Fibroblast of villous mesenchyme (primary cell): ENCODE measurements at places on chromosomes 5 and 9. TPM values are rescaled to one million over a fixed set of nuclear protein-coding genes. Genes with fewer than 3 reads are reported as not detected.

- no peak for DNase-seq
Measured at GRCh38 chr5:67315082-67315989, 118.7 kb upstream of the CD180 start.

- no peak for DNase-seq
Measured at GRCh38 chr9:70007831-70008230, 35.8 kb upstream of the MAMDC2 start.

TRIM36 gene
- total RNA-seq: 0.97 and 2.2 TPM in 2 replicates

DNA sequence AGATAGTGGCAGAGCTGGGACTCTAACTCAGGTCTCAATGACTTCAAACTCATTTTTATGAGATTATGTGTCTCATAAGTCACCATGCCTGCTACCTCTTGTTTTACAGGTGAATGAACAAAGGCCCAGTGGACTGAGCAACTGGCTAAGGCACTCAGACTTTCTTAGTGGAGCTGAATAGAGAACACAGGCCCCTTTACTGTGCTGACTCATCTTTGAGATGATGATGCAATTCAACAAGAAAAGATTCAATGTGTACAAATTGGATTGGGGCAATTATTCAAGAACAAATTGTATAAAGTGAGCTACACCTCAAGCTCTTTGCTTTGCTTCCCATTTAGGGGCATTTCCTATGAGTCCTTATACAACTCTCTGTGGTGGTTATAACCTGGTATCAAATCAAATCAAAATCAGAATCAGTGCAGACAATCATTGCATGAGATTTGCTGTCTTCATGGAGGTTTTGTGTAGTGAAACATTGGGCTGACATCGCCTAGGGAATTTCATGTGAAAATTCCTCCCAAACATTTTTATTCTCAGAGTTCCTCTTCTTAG, 84.3 kb upstream of the PPP2R2B start:
- DNase-seq: peak; percentile 41

IL4 gene
- total RNA-seq: not detected in 2 replicates

DNA sequence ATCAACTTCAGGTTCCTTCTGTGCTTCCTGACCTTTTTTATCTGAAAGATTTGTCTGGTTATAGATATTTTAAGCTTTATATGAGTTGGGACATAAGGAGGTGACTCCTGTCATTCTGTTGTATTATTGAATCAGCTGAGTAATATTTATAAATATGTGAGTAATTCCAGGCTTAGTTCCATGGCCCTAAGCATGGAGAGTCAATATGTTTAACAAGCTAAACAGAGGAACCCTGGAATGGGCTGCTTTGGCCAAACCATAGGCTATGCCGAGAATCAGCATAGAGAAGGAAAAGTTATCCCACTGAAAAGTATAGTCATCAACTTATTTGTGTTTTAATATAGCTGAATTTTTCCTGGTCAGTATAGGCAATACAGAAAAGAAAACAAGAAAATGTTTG, 7.2 kb upstream of the EIF4EBP3 start:
- DNase-seq: no peak

CKS2 gene
- total RNA-seq: 78.0 and 228 TPM in 2 replicates

PCDHGC3 gene
- 35.4 and 36.3 TPM in 2 replicates for total RNA-seq

BARHL1 gene
- not detected in 2 replicates for total RNA-seq

DNA sequence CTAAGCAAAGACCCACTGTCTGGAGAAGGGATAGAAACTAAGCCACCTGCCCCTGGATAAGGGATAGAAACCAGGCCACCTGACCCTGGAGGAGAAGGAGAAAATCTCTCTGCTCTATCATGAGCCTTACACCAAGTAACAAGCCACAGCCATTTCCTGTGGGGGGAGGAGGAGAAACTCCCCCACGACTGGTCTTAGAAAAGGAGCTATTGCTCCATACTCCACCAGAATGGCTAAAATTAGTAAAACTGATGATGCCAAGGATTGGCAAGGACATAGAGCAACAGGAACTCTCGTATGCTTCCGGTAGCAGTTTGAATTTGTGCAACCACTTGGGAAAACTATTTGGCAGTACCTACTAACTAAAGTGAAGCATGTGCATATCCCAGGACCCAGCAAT, 70.8 kb downstream of the ACTL7B start:
- peak; percentile 55 for DNase-seq

BAAT gene
- under 0.01 TPM in 1 of 2 replicates, not detected in the other for total RNA-seq

GRCh38 chr5:130350131-130350530, 445.9 kb downstream of the CHSY3 start:
- no peak for DNase-seq

- no peak for DNase-seq
Measured at GRCh38 chr5:76425146-76425545, 22.1 kb downstream of the IQGAP2 start.

- DNase-seq: no peak
Measured at GRCh38 chr5:31664566-31664965, 25.6 kb downstream of the PDZD2 start.

ARHGEF39 gene
- 0.97 and 3.0 TPM in 2 replicates for total RNA-seq

C9orf153 gene
- total RNA-seq: 0.32 TPM in 1 of 2 replicates, not detected in the other
